ENCODE measurements at places on chromosomes 16 and 17.

GRCh38 chr17:53186001-53186400 is 636.7 kb upstream of the KIF2B start:
- DNase-seq, result no peak

- DNase-seq, result no peak
Observed at GRCh38 chr17:66834426-66834918, 445 bp upstream of the CACNG5 start.

DNA sequence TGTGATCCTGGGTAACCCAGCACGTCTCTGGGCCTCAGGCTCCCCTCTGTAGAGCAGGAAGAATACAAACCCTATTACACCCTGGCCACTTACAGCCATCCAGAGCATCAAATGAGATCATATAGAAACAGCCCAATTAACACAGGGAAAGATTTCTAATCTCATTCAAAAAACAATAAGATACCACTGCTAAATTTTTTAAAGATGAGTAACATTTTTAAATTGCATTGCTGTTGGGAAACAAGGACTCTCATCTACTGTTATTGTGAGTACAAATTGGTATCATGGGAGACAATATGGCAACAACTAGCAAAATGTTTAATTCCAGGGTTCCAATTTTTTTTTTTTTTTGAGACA is 41.1 kb downstream of the SRL start:
- DNase-seq, result no peak

- no peak for DNase-seq
Observed at GRCh38 chr16:66103211-66103610, 263.3 kb upstream of the CDH5 start.

DNA sequence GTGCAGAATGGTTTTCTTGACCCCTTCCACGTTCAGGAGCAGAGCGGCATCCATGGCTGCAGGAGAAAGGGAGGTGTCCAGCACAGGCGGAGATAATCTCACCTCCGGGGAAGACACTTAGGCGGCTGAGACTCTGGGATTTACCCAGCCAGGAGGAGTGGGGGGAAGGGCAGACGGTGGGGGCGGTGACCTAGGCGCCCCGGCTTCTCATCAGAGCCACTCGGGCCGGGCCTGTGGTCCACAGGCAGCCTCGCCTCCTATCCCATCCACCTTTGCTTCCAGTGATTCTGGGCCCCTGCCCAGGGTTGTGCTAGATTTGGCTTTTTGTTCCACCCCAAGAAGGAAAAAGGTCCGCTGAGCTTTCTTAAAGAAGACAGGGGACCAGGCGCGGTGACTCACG is at the start of gene AIPL1:
Gene AIPL1 (minus strand): TSS at position 71 of the 400 bp plus-strand sequence. CDS start 17 bp downstream, at position 54.
- no peak for DNase-seq

GRCh38 chr17:50972577-50972976 is 106.4 kb upstream of the TOB1 start:
- no peak for DNase-seq

GRCh38 chr16:79687249-79688130 is 87.0 kb upstream of the MAF start:
- DNase-seq, result no peak

DNA sequence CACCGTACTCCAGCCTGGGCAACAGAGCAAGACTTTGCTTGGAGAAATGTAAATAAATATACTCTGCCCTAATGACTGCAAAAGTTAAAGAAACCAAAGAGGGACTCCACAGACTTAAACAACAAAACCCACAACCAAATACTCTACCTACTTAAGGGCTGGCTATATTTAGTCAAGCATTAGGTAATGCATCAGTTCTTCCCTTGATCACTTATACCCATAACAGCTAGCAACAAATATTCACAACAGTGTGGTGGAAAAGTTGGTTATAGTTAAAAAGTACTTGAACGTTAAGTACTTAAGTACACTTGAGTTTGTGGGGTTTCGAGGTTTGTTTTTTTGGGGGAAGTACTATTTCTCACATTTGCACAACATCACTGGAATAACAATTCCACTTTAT is 5.4 kb upstream of the HEXIM2 start:
- DNase-seq, result no peak

GRCh38 chr16:53219371-53219770 is 164.6 kb downstream of the CHD9 start:
- DNase-seq, result no peak

GRCh38 chr16:71885261-71885650 is 1.3 kb upstream of the ZNF821 start:
- no peak for DNase-seq

- DNase-seq, result no peak
Observed at GRCh38 chr16:85523602-85524364, 89.3 kb upstream of the GSE1 start.

GRCh38 chr16:29951625-29952365 is 10.1 kb upstream of the TMEM219 start:
- no peak for DNase-seq
